ENCODE measurements at places on chromosomes 5 and 9.

DNA sequence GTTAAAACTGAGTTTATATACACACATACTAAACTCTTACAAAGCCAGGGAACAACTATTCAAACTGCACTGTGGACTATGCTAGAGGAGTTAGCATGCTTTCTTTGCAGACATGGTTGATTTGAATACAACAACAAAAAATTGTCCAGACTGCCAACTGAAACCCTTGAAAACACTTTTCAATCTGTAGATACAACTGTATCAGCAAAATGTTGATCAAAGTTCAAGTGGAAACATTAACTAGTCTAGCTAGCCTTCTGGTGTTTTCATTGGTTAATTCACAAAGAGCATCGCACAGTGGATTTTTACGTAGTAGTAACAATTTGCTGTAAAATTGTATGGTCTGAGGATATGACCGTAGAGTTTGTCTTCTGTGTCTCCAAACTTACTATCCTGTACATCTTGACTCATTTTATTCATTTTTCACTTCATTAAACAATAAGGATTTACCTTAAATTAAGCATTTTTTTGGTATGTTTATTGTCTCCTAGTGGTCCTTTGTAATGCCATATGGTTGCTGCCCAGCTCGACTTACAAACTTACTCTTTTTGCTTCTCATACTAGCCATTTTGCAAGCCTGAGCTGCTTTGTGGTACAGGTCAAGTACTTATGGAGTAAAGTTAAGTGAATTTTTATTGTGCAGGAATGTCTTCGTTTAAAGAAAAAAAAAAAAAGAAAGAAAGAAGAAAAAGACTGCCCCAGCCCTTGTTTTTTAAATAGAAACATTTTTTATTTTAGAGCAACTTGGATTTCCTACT, 123.4 kb downstream of the ZCCHC7 start:
- DNase-seq, result no peak

- DNase-seq, result no peak
Measured at GRCh38 chr5:56900395-56900794, 9.0 kb upstream of the SETD9 start.

DNA sequence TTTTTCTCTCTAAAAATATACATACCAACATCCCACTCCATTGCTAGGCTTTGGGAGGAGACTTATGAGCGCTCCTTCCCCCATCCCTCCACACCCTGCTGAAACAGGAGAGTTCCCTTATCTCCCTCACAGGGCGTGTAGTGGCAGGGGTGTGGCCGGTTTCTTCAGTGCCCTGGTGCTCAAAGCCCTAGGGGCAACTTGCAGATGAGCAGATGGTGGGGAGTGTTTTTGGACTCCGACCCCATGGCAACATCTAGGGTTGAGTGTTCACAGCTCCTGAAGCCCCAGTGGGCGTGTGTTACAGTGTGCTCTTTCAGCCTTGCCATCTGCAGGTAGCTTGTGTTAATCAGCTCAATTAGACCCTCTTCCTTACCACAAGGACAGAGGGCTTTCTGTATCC, 409.5 kb downstream of the MAT2B start:
- no peak for DNase-seq

GRCh38 chr5:56190497-56190896, 42.6 kb downstream of the ANKRD55 start:
- DNase-seq, result no peak

DNA sequence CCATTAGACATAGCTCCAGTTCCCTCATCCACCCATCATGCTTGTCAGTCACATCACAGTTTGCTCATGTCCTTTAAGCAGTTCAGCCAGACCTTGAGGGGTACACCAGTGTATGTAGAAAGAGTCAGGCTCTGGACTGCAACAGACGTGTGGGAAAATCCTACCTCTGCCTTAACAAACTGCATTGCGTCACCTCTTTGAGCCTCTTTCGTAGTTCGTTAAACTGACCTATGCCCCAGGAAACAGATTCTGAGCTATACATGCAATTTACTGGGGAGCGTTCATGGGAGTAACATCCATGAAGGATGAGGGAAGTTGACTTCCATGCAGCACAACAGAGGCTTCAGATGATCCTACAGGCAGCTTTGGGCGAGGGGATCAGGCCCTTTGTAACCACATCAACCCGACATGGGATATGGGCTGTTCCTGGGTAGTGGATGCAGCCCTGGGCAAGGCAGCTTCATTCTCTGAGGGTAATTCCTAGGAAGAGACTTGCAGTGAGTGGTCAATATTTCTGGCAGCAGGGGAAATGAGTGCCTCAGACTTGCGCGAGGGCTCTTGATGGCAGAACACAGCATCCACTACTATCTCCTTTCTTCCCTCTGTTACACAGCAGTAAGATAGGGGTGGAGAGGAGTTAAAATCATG, 4.3 kb downstream of the SPINK4 start:
- DNase-seq, result no peak

DNA sequence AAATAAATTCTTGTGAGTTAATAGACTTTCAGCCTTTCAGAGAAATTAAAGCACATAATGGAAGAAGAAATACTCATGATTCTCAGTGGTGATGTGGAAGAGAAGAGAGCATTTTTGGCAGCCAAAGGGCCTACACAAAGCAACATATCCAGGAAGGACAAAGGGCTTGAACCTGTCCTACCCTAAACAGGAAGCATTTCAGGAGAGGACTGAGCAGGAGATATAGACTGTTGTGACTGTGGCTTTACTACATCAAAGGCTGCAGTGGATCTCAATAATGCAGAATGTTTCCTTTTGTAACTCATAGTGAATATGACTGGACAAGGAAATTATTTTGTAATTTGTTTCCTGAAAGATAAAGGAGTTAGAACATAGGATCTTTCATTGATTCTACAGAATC, 1.3 kb upstream of the PARP8 start:
- DNase-seq, result no peak

DNA sequence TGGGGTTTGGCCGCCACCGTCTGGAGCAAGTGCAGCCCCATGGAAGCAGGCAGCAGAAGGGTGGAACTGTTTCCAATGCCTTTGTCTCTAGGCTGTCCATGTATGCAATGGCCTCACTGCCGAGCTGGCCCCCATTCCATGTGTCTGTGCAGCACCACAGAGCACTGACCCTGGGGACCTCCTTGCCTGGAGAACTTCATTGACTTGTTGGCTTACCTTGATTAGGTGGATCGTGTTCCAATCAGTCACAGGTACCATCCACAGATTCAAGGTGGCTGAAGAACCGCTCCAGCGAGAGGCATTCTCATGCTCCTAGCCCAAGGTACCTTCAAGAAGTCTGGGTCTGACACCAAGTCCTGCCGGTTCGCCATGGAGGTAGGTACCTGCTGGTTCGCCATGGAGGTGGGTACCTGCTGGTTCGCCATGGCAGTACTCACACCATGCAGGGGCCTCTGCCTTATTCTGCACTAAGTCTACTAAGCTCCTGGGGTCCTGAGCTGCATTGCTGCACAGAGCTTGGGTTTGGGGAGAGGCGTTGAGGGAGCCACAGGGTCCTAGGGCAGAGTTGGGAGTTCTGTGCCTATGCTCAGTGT, 358.3 kb upstream of the IRX1 start:
- no peak for DNase-seq

GRCh38 chr9:17807613-17808282, 228.9 kb downstream of the SH3GL2 start:
- DNase-seq, result no peak

DNA sequence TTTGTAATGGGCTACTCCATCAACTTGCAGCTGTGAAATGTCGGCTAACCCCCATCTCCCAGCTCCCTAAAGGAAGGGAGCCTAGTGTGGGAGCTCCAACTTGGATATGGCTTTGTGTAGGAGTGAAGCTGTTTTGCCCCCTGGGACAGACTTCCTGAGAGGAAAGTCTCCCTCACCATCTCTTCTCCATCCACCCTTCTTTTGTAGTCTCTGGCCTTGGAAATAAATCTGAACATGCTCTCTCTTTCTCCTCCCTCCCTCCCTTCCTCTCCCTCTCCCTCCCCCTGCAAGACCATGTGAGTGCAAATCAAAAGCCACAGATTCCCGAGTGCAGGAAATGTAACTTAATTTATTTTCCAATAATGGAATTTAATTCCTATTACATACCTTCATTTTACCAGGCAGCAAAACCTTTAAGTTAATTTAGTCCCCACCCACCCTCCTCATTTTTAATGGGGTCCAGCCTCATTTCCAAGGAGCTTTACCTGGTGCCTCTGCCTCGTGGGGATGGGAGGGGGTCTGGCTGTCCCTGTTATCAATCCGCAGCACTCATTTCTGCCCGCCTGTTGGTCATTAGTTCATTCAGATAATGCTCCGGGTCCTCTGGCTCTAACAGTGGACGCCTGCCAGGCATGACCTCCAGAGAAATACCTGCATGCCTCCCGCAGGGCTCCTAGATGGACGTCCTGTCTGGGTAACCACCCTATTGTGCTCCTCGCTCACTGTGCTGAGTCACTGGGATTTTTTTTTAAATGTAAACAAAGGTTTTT, 122.9 kb upstream of the TAF11L2 start:
- no peak for DNase-seq

- DNase-seq, result no peak
Measured at GRCh38 chr9:699396-699795, 142.1 kb upstream of the DMRT1 start.

- DNase-seq, result no peak
Measured at GRCh38 chr5:149799965-149800516, 69.9 kb downstream of the PPARGC1B start.

DNA sequence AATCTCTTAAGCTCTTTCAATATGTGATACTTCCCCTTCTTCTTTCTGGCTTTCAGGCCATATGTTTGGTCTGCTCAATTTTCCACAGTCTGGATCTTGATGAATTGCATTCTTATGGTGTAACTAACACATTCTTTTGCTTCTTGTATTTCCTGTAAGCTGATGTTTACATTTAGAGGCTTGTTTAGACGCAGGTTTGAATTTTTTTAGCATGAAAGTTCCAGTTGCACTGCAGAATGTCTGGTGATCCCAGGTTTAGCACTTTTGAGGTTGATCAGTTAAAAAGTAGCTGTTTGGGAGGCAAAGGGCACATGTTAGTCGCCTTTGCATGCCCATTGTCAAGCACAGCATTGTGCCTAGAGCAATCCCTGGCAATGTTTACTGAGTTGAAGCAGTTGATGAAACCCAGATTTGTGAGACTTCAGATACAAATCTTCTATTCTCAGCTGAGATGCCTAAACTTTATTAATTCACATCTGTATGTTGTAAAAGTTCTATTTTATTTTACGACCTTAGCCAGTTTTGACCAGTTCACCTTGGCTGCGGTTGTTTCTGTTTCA, 59.6 kb upstream of the SPATA31C2 start:
- no peak for DNase-seq

- DNase-seq, result no peak
Measured at GRCh38 chr9:2427120-2427891, 194.3 kb upstream of the VLDLR start.

GRCh38 chr9:132762896-132763295, 92.6 kb downstream of the GTF3C4 start:
- DNase-seq, result no peak

DNA sequence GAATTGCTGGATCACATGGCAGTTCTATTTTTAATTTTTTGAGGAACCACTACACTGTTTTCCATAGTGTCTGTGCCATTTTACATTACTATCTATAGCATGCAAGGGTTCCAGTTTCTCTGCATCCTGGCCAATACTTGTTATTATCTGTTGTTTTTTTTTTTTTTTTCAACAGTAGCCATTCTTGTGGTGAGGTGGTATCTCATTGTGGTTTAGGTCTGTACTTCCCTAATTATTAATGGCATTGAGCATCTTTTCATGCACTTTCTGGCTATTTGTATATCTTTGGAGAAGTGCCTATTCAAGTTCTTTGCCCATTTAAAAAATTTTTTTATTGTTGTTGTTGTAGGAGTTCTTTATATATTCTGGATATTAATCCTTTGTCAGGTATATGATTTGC, 97.7 kb downstream of the GDNF start:
- no peak for DNase-seq

DNA sequence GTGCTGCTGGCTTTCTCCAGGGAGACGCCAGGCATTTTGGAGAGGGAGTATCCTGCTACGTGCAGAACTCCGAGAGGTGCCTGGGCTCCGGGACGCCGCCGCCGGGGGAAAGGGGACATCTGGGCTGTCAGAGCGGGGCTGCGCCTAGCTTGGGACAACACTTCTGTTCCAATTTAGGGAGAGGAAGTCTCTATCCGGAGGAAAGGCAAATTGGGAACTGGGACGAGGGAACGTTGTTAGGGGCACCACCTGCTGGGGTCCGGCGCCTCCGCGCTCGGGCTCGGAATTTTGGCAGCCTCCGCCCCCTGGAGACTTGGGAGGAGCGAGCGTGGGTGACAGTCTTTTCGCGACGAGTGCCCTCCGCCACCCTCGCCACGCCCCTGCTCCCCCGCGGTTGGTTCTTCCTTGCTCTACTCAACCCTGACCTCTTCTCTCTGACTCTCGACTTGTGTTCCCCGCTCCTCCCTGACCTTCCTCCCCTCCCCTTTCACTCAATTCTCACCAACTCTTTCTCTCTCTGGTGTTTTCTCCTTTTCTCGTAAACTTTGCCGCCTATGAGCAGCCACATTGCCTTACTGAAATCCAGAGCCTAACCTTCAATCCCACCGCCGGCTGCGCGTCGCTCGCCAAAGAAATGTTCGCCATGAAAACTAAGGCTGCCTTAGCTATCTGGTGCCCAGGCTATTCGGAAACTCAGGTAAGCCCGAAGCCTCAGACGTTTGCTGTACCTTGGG, 1.6 kb downstream of the TSLP start:
- peak; percentile 65 for DNase-seq

DNA sequence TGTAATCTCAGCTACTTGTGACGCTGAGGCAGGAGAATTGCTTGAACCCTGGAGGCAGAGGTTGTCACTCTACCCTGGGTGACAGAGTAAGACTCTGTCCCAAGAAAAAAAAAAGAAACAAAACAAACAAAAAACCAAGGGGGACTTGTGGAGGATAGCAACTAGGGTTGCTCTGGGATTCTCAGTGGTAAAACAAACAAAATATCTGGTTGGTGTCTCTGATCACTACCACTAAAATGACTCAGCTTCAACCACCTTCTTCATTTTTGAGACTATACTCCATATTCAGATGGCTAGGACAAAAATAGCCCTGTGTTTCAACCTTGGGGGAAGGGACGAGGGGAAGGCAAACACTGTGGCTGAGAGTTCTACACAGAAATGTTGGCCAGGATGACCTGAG, 110.3 kb downstream of the ARRDC3 start:
- peak; percentile 71 for DNase-seq

- no peak for DNase-seq
Measured at GRCh38 chr9:75041041-75041440, 12.9 kb upstream of the CARNMT1 start.

DNA sequence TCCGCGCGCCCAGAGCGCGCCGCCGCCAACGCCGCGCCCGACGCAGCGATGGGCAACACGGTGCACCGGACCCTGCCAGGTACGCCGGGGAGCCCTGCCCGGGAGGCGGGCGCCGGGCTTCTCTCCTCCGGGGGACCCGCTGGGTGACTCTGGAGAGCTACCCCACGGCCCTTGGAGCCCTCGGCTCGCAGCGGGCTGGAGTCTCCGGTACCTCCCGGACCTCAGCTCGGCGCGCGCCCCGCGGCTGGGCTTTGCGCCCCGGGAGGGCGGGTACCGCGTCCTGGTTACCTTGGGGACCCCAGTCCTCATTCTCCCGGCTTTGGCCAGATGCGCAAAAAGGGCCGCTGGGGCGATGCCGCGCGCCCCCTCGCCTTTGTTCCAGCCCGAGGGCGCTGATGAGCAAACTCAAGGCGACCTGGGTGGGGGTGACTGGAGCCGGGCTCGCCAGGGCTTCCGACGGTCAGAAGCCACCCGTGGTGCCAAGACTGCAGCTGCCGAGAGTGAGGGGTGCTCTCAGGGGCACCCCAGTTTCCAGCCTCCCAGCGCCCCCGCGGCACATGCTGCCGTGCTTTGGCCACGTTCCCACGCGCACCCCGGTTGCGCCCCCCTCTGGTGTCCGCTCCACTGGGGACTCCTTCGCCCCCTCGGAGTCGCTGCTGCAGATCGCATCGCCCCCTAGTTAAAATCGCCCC, 442 bp downstream of the NEURL1B start:
- DNase-seq, result no peak
